Pancreas (tissue), 10 donors: ENCODE measurements at places on chromosomes 5 and 9.
A peak's percentile ranks its signal among the peaks of the same experiment; 100 is the strongest.

DNA sequence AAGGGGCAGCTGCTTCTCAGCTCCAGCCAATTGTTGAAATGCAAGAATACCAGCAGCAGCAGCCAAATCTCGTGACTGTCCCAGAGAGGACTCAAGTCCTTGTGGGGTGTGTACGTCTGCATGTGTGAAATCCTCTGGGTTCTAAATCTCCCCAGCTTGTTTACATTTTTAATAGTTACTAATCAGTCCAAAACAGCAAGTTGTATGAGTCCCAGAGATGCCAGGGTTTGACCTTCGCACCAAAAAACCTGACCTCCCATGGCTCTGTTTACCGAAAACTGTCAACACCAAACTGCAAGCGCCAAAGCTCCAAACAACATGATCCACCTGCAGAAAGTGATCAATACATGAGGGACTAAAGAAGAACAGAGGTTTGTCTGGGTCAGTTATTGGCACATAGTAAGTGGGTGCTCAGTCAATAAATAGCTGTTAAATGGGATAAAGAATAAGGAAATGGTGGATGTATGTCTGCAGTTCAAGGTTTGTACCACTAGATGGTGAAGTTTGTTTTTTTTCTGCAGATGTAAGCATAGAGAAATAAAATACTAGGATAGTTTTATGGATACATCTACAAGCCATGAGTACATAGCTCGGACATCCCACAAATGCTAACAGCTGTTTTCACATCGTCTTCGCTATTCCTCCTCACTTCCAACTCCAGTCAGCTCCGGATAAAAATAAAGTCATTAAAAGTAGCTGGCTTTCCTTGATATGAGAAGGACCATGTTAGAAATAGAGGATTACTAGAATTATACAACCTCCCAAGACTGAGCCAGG is 85.3 kb upstream of the ADRB2 start:
- no peak for DNase-seq

GRCh38 chr9:126704892-126705766 is 91.4 kb downstream of the LMX1B start:
- peak; percentile 66 for DNase-seq

DNA sequence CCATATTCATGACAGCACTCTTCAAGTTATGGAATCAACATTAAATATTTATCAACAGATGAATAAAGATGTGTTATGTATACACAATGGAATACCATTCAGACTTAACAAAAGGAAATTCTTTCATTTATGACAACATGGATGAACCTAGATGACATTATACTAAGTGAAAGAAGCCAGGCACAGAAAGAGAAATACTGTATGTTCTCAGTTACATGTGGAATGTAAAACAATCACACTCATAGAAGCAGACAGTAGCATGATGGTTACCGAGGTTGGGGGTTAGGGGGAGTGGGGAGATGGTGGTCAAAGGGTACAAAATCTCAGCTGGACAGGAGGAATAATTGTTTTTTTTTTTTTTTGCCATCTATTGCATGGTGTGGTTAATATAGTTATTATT is 431.9 kb downstream of the DMAC1 start:
- no peak for DNase-seq

GRCh38 chr9:113511856-113512761 is 48.6 kb downstream of the RGS3 start:
- DNase-seq, result no peak

DNA sequence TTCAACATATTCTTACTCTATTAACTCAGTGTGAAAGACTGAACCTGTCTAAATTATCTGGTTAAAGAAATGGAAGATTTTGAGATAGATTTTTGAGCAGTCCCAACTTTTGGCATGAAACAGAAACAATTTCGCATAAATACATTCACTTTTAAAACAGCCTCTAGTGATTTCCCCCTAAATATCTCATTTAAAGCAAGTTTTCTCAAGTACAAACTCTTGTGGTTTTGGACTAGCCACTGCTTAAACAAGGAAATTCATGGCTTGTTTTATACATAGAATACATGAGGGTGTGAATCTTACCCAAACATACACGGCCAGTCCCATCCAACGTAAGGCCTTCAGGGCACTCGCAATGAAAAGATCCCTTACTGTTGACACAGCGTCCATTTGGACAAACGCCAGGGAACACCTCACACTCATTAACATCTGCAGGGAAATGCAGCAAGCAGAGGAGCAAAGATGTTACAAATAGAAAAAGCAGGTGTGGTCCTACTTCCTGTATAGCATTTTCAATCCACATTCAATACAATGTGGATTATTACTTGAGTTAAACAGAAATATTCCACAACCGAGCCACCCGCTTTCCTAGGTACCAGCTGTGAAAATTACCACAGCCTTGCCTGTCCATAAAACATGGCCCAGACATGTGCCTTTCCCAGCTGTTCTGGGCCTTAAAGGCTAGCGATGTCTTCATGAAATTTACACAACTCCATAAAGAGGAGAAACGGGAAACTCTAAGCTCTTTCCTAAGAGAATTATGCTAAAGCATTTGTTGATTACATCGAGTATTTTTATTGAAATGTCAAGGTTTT is 188.8 kb downstream of the FBN2 start:
- DNase-seq, result peak; percentile 15

- no peak for DNase-seq
Measured at GRCh38 chr9:33881635-33882034, 64.7 kb downstream of the UBE2R2 start.
